ENCODE measurements at places on chromosomes 1 and 21.

DNA sequence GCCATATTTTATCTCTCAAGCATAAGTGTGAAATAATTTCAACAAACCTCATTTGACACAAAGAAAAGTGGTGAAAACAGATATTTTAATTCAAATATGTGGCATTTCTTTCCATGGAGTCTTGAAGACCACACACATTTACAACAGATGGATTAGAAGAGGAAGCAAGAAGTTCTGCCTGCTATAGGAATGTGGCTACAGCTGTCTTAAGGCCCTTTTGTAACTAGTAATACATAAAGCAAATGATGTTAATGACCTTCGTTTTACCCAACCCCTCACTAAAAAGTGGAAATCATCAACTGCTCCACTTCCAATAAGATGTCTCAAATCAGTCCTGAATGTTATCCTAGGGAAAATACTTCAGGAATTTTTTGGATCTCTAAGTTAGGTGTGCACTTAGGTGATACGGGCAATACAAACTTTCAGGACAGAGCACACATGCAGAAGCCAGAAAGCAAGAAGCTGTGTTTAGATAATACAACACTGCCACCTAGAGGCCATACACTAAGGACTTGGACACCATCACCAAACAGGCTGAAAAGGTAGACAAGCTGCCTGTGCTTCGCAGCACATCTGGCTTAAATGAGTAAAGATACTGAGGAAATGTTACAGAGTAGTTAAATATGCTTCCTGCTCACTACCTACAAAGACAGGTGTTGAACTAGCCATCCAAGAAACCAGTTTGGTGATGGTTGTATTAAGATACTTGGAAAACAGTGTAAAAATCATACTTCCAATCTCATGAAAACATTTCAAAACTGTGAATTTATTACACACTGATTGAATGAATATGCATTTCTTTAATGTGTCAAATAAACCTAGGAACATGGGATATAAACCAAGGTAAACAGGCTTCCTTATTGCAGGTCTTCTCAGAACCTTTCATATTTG lies 24.4 kb downstream of the RRAGC start:
- no peak for DNase-seq

GRCh38 chr1:245599371-245600174 lies 444.8 kb downstream of the KIF26B start:
- DNase-seq, result no peak

DNA sequence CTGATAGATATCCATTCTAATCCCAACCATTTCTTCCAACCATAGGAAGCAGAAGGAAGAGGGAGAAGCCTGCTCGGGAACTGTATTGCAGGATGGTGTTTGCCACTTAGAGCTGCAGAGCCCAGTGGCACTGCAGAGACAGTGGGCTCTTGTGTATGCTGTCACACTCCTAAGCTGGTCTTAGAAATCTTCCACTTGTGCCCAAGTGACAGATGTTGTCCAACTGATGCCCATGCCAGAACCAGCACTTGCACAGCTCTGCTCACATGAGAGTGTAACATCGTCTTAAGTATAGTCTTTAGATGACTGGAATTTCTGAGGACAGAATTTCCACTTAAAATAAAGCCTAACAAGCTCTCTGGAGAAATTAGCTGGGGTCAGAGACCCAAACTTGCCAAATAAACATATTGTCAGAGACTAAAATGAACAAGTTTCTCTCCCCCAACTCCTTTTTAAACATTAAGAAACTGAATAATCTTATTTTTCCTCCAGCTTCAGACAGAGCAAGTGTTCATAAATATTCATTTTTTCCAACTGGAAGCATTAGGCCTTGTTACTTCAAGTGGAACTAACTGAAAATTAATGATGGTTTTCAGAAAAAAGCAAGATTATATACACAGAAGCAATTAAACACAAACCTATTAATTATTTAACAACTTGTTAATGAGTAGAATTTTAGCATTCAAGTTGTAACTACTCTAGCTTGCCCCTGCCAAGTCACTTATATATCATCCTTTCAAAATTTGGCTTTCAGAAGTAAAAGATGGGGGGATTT lies 577.3 kb downstream of the AJAP1 start:
- DNase-seq, result no peak

- DNase-seq, result no peak
These were observed 210.6 kb downstream of the KIF26B start for GRCh38 chr1:245365095-245366020.

- no peak for DNase-seq
These were observed 70.1 kb upstream of the ROR1 start for GRCh38 chr1:63703701-63704107.

DNA sequence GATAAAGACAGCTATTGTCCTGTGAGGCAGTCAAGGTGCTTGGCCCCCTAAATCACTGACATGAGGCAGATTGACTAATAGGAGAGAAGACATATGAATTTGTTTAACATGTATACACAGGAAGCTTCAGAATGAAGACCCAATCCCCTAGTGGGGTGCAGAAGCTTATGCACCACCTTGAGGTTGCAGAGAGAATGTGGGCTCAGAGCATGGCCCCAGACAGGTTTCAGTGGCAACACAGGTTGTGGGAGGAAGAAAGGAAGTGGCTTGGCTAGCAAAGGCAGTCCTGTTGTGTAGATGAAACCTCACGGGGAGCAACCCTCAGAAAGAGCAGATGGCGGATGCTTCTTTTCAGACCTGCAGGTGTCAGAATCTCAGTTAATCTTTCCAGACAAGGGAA lies 37.0 kb upstream of the PARP1 start:
- DNase-seq, result no peak

DNA sequence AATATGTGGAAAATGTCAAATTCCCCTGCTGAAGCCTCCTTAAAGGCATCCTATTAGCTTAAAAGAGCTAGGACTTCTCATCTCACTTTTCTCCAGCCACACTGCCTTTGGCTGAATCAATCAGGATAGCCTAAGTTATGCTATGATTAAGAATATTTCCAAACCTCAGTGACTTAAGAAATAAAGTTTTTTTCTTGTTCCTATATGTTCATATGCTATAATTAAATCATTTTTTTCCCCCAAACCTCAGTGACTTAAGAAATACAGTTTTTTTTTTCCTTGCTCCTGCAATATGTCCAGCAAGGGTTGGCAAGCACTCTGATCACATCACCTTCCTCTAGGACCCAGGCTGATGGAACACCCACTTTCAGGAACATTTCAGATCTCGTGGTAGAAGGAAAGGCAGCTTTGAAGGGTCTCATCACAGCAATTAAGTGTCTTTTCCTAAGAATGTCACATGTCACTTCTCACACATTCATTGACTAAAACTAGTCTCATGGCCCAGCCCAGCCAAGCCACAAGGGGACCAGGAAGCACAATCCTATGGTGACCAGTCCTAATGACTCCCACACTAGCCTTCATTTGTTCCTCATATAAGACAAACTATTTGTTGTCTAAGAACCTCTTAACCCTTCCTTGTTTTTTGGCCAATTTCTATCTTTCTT lies 6.3 kb upstream of the JUN start:
- DNase-seq, result no peak

GRCh38 chr1:112504001-112504660 lies 4.6 kb upstream of the WNT2B start:
- DNase-seq, result no peak

DNA sequence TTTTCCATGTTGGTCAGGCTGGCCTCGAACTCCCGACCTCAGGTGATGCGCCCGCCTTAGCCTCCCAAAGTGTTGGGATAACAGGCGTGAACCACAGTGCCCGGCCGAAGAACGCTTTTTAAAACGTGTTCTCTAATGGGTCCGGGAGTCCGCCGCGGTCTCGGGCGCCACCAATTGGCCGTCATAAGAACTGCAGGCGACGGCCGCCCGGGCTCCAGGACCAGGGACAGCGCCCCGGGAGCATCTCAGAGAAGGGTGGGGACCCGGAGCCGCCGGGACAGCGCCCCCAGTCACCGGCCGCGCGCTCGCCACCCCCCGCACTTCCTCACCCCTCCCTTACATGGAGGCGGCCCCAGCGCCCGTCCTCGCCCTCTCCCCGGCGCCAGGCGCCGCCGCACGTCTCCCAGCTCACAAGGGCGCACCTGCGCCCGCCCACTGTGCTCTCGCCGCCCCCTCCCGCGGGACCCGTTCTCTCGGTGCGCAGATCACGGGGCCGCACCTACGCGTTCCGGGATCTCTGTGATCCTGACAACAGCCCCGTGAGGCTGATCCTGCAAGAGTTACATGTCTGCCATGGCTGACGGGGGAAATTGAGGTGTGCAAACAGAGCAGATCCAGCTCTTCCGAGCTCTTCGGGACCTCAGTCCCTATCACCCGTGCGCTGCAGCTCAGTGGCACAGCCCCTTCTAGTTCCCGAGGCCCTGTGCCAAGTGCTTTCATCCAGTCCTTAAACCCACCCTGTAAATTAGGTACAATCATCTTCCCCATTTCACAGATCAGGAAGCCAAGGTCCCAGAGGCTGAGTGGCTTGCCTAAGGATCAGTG lies 9.8 kb downstream of the RAP1GAP start:
- DNase-seq, result no peak

DNA sequence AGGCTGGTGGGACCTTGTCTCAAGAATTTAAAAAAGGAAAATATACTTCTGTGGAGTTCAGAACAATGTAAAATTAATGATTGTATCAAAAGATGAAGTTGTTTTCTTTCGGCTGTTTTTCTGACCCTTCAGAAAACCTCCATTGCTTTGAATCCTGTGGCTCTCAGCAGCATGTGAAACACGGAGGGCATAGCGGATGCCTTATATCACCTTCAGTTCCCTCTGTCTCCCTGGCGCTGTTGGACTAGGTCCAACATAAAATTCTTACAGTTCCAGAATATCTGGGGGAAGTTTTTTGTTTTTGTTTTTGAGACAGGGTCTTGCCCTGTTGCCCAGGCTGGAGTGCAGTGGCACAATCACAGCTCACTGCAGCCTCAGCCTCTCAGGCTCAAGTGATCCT lies 7.4 kb downstream of the ZBTB8A start:
- DNase-seq, result no peak

GRCh38 chr1:65572701-65573421 lies 152.4 kb downstream of the LEPR start:
- no peak for DNase-seq

- DNase-seq, result no peak
These were observed 53.4 kb downstream of the ZBTB18 start for GRCh38 chr1:244104309-244105060.

All from cortex of kidney (tissue), 1 donor.